ENCODE measurements at places on chromosomes 12 and 14.

DNA sequence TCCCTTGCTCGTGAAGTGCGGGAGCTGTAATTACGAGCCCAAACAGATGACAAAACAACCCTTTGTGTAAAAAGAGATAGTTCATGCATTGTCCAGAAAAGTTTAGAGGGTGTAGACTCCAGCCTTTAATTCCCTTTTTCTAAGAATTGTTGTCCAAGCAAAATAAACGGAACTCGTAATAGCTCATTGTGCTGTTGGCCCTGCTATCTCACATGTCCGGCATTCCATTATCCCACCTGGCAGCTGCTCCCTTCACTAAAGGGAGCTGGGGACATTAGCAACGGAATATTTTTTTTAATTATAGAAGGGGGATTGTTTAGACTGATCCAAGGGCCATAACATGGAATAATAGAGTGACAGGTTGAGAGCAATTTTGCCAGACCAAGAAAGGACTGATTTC is 277.5 kb upstream of the TBX3 start:
- no peak for DNase-seq

DNA sequence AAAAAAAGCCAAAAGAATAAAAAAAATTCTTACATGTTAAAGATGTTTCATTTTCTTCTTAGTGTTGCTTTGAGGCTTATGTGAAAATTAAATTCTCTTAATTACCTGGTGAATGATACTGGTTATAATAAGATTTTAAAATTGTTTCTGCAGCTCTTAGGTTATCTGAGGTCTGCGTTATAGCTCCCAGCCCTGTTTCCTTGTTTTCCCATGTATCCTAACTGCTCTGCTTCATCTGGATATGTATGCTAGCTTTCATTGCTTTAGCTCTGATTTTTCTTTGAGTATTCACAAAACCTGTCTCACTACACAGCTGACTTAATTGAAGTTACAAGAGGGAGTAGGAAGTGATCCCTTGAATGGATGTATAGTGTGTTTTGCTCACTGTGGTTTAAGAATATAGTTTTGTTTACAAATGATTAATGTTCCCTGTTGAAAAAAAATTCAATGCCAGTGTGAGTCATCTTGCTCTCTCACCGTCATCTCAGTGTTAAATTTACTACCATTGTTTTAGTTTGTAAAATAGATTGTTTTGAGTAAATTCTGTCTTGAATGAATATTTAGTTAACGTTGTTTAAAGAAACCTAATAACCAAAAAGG is 26.8 kb downstream of the CPSF6 start:
- DNase-seq = no peak

DNA sequence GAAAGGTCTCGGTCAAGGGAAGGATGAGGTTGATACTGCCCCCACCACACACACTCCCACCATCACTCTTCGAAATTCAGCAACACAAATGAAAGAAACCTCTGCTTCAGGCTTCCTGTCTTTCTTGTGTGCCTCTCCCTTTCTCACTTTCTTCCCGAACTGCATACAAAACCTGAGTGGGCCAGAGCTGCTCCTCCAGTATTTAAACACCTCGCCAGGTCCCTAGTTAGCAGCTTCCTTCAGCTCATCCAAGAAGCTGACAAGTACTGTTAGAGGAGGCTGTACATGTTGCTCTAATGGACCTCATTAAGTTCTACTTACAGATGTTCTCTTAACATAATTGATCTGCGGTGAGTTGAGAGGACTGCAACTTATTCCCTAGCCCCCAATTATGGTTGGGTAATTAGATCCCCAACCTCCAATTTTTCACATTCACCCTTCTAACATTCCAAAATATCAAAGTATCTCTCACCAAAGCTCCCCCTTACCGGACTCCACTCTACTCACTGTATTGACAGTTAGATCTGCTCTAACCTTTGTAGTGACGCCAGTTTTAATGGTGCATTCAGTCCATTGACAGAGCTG is 4.1 kb upstream of the LMO3 start:
- DNase-seq = no peak

- no peak for DNase-seq
Measured at GRCh38 chr14:28757786-28758185, 8.8 kb upstream of the FOXG1 start.

GRCh38 chr14:80202888-80203562 is 8.3 kb downstream of the DIO2 start:
- DNase-seq = no peak

DNA sequence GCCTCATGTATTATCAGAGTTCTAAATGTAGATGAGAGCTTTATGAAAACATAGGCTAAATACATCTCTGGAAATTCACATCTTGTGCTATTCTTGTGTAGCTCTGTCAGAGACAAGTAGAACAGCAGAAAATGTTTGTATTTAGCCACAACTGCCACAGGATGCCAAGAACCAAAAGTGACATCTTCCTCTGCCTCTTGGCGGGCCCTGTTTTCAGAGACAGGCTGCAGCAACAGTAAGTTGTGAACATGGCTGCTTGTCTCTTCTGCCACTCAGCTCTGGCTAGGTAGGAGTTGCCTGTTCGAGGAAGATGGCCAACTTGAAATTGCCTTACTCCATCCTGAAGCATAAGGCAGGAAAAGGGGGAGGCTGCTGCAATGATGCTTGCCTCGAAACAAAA is 30.4 kb downstream of the SETD3 start:
- DNase-seq = no peak

- no peak for DNase-seq
Measured at GRCh38 chr14:66606826-66607225, 98.9 kb downstream of the GPHN start.

GRCh38 chr12:76583301-76583700 is 23.7 kb upstream of the OSBPL8 start:
- no peak for DNase-seq

All from D721Med (cell line).